ENCODE measurements at places on chromosomes 3 and 15.

DNA sequence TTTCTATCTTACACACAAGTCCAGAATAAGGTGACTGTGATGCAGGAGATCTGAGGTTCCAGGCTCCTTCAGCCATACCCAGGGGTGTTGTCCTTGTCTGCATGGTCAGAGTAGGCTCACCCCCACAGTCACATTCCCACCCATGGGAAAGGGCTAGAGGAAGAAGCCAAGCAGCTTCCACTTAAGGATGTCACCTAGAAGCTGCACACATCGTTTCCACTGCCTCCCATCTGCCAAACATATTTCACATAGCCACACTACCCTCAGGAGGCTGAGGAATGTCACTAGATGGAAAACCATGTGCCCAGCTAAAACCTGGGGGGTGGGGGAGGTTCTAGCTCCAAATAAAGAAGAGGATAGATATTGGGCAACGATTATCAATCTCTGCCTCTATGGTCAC lies 58.1 kb downstream of the TMEM39A start:
- no peak for DNase-seq

GRCh38 chr3:78825858-78826215 lies 942.0 kb downstream of the ROBO1 start:
- no peak for DNase-seq

DNA sequence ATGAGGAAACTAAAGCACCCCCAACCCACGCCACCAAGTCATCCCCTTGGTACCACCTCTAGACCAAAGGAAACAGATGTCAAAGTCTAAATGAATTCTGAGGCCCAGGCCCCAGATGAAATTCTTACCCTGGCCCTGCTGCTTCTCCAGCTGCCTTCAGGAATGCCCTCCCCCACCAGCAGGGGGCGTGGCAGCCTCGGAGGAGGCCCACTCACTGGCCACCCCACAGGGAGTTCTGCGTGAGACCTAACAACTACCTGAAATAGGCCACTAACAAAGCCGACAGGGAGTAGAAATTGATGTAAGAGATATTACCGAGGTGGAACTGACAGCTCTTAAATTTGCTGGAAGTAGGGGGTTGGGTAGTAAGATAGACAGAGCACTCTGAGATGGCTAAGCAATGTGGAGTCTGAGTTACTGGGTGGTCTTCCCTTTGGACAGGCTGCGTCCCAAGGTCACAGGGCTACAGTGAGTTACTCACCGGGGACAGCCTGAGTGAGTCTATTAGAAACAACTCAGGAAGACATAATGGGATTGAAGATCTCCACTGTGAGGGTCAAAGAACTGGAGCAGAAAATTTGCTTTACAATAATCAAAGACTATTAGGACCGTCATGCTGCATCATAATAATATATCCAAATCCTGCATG lies 240.7 kb downstream of the SHOX2 start:
- peak; percentile 71 for DNase-seq

DNA sequence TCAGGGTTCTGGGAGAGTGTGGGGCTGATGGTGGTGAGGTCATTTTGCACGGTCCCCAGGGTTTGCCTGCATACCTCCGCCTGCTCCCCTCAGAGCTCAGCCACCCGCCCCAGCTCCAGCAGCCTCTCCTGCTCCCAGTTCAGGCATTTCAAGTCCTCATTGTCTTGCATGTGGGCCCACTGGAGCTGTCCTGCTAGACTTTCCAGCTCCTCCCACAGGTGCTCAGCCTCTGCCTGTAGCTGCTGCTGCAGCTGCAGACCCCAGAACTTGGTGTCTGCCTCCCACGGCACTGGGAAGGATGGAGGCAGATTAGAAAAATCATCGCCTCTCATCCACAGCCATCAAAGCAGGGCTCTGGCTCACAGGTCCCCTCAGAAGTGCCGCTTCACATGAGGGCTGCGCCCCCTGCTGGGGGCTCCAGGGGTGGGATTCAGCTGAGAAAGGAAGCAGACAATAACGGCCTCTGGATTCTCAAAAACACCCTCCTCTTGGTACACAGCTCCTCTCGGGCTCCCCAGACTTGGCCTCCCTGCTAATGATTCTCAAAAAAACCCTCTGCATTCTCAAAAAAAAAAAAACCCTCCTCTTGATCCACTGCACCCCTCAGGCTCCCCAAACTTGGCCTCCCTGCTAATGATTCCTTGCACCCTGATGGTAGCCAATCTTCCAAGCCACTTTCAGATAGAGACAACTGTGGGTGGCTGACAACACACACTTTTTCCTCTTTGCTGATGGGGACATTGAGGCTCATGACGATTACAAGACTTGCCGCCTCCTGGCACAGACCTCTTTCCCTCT lies 89.3 kb upstream of the C2CD4B start:
- peak; percentile 72 for DNase-seq

DNA sequence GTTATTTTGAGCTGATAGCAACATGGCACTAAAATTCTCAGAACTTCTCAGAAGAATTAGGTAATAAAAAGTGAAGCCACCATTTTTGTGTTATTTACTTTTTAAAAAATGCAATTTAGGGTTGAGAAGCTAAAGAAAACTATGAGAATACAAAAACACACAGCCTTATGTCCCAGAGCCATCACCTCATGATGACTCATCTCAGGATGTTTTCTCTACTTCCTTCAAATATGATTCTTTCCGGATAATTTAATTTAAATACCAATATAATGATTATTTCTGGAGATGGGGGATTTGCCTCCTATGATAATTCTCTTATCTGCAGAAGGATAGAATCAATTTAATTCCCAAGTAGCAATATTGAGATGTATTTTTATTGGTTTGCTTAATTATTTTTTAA lies 105.6 kb upstream of the BFSP2 start:
- peak; percentile 34 for DNase-seq

- peak; percentile 1 for DNase-seq
Observed at GRCh38 chr3:55571913-55572312, 84.8 kb upstream of the WNT5A start.

DNA sequence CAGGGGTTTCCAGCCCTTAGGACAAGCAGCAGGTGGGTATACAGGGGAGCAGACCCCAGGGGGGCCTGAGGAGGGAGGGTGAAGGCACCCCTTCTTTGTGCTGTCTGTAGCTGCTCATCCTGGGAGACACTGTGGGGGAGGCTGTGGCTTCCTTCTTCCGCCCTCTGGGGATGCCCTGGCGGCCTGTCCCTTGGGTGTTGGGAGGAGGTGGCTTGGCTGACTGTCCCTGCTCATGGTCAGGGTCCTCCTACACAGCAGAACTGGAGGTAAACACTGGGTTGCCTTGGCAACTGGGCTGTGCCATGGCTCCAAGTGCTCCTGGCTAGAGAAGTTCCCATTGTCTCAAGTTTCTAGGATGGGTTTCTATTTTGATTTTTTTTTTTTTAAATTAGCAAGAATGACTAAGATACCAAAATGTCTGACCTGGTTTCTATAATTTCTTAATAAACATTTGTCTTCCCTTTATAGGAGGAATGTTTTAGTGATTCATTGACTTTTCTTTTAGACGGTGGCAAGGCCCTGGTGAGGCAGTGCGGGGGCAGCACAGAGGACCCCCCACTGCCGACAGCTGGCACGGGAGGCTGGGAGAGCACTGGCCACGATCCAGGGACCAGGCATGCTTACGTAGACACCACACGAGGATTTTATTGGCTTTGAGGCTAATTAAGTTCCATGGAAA lies 12.4 kb downstream of the KLF13 start:
- DNase-seq = peak; percentile 51

GRCh38 chr15:70528270-70528706 lies 235.1 kb downstream of the UACA start:
- DNase-seq = peak; percentile 94

DNA sequence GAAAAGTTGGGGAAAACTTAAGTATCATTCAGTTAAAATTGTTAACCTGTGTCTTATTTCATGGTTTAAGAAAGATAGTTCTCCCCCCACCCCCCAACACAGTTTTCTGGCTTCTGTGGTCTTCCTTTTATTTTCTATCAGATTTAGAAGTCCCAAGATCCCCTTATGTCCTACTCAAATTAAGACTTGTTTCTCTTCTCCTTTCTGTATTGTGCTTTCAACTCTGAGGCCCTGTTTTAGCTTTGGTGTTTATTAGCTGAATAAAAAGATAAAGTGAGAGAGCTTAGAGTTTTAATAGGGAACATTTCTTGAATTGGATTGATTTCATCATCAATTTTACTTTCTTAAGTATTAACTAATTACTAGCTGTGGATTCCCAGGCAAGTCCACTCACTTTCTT lies 62.6 kb downstream of the AKAP13 start:
- DNase-seq = no peak

DNA sequence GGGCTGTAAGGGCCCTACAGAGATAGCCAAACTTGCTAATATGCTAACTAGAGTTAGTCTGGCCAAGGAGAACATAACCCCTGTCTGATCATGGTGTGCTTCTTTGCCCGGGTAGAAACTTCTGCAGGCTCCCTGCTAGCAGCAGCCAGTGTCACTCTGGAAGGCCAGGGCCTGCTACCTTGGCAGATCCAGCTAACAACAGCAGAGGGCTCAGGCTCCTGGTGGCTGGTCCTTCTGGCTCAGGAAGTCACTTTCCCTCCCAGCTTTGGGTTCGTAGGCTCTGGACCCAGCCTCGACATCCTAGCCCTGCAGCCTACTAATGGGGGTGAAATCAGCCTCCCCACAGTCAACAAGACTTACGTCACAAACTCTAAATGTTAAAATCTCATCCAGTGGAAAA lies 373.7 kb upstream of the RGMA start:
- DNase-seq = no peak

Data from DMS53 (cell line).